ENCODE measurements at places on chromosomes 5 and 9.

DNA sequence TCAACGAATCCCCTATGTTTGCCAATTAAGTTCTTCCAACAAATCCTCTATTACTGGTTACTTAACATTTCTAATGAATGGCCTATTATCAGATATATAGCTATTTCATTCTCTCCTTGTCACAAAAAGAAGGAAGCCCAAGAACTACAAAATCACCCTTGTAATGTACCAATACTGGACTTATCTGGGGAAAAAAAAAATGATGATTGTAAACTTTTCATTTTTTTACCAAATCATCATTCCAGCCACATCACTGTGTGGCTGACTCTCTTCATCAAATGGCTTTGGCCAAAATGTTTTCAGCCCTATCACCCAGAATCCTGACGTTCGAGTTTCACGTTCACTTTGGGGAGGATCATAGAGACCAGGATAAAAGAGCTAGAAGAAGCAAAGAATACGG is 216.7 kb downstream of the ACTL7B start:
- no peak for DNase-seq

DNA sequence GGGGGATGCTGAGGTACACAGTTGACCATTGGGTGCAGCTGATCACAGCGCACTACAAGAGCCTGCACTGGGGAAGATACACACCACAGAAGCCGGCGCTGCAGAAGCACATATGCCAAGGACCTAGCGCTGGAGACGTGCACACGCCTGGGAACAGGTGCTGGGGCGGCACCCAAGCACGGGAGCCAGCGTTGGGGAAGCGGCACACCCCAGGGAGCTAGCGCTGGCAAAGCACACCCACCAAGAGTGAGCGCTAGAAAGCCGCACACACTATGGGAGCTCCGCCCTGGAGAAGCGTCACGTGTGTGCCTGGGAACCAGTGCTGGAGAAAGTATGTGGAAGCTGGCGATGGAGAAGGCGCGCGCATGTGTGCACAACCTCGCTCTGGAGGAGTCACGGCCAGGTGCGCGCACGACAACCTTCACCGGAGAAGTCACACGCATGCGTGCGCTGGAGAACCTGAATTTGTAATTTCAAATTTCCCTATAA is 4.5 kb downstream of the FANCC start:
- peak; percentile 46 for DNase-seq

GRCh38 chr9:38195737-38196161 is 126.7 kb upstream of the SHB start:
- no peak for DNase-seq

DNA sequence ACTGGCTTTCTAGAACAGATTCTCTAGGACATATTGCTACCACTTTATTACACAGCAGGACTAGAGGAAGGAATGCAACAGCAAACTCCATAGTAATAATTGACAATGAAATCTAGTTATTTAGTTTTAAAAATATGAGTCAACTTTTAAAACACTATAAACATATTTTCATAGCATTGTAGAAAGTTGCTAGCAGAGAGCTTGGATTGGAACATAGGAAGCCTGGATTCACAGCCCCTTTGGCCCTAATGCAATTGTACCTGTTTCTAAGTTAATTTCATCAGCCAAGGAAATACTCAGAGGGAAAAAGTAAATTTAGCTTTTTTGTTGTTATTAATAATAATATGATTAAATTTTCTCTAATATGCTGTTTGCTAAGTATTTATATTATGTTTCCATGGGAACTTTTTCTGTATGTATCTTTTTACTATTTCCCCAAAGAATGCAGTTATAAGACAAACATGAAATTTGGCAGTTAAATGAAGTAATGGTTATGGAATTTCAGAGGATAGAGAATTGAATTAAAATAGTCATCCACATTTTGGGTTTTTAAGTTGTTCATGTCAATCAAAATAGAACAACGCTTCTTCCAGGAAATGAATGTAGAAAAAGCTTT is 45.6 kb downstream of the VCAN start:
- DNase-seq: no peak

GRCh38 chr5:151660616-151661495 is 25.9 kb downstream of the SPARC start:
- no peak for DNase-seq

DNA sequence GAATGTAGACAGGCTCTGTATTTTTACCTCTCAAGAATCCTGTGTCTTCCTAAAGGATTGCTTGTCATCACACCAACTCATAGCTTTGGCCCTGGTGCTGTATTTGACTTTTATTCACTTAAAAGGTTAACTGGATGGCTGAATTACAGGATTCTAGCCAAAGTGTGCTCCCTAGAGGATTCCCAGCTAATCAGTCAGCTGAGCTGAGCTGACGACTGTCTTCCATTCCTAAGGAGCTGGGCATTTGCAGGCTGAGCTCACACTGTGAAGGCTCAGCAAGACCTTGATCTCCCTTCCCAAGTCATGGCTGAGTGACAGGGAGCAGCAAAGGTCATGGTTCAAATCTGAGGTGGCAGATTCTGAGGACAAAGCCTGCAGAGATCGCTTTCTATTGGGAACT is 59.0 kb upstream of the PALM2AKAP2 start:
- DNase-seq: no peak

GRCh38 chr5:18965893-18966292 is 1022.1 kb downstream of the CDH18 start:
- DNase-seq: no peak

- DNase-seq: no peak
Observed at GRCh38 chr5:33423018-33423630, 17.6 kb upstream of the TARS1 start.

GRCh38 chr5:174191076-174191475 is 145.6 kb downstream of the NSG2 start:
- DNase-seq: no peak

- DNase-seq: no peak
Observed at GRCh38 chr9:125932746-125933455, 185.7 kb downstream of the PBX3 start.

- no peak for DNase-seq
Observed at GRCh38 chr9:23307731-23308513, 518.1 kb downstream of the ELAVL2 start.

DNA sequence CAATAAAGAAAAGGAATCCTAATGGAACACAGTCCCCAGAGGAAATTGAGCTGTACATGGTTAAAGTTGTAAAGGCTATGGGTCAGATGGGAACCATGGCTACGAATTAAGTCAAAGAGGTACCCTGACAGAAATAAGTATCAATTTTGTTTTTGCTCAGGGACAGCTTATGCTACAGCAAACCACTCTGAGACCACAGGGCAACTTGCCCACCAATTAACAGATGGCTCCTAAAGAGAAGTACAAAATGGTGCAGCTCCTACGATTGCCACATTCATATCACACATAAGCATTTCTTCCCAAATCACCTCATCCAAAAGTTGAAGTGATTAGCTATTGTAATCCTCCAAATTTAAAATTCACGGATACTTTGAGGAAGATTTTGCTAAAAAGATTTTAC is 83.0 kb downstream of the ELAVL2 start:
- no peak for DNase-seq

DNA sequence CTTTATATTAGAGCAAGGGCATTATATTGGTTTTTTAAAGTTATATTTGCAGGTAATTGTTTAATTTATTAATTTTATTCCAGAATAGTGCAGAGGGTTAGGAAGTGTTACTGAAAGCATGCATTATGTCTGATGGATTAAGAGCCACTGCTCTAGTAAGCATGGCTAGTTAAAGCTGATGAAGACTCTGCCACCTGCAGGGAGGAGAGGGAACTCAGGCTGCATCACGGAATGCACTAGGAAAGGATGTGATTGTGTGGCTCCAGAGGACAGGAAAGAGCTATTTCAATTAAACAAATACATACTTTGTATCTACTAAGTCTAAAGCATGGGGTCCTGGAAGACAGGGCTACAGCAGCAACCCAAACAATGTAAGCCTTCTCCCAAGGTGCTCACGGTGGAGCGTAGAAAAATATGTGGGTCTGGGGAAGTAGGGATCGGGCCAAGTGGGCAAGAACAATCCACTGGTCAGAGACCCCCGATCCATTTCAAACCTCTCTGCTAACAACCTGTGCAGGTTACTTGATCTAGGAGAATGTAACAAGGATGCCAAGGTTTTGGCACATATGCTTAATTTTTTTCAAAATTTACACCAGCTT is 15.3 kb upstream of the GRXCR2 start:
- DNase-seq: peak; percentile 6

GRCh38 chr5:62182802-62183201 is 123.2 kb upstream of the KIF2A start:
- no peak for DNase-seq

- no peak for DNase-seq
Observed at GRCh38 chr9:82606492-82607382, 456.2 kb downstream of the RASEF start.

DNA sequence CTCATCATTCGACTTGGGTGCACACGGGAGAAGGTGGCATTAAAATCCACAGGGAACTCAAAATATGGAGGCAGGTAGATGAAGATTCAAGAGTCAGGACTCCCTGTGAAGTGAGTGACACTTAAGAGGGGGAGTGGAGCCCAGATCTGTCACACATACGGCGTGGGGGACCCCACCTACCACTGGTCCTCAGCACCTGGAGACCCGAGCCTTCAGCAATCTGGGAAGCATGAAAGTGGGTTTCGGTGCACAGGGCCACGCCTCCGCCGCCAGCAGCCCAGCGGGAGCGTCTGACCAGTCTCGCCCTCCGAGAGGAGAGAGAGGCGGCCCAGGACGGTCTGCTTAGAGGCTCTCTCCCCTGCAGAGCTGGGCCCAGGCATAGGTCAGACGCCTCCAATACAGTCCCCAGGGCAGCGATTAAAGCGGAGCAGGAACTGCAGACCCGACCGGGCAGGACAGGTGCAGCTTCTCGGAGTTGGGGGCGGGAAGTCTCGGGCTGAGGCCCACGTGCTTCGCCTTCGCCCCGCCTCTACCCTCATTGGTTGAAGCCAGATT is 639 bp upstream of the SLC2A8 start:
- no peak for DNase-seq

- DNase-seq: no peak
Observed at GRCh38 chr9:108434036-108434435, 421.8 kb downstream of the ACTL7B start.

DNA sequence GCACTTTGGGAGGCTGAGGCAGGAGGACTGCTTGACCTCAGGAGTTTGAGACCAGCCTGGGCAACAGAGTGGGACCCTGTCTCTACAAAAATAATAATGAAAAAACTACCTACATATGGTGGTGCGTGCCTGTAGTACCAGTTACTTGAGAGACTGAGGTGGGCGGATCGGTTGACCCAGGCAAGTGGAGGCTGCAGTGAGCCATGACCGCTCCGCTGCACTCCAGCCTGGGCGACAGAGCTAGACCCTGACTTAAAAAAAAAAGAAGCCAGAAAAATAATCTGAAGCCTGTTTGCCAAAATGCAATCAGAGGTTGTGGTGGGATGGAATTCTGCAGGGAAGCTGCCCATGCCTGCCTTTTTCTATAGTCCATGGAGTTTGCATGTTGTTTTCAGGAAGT is 50.4 kb upstream of the GGTA1 start:
- DNase-seq: no peak

- DNase-seq: no peak
Observed at GRCh38 chr9:122816163-122816867, 12.1 kb downstream of the PDCL start.

- no peak for DNase-seq
Observed at GRCh38 chr9:3500044-3500443, 25.8 kb downstream of the RFX3 start.

DNA sequence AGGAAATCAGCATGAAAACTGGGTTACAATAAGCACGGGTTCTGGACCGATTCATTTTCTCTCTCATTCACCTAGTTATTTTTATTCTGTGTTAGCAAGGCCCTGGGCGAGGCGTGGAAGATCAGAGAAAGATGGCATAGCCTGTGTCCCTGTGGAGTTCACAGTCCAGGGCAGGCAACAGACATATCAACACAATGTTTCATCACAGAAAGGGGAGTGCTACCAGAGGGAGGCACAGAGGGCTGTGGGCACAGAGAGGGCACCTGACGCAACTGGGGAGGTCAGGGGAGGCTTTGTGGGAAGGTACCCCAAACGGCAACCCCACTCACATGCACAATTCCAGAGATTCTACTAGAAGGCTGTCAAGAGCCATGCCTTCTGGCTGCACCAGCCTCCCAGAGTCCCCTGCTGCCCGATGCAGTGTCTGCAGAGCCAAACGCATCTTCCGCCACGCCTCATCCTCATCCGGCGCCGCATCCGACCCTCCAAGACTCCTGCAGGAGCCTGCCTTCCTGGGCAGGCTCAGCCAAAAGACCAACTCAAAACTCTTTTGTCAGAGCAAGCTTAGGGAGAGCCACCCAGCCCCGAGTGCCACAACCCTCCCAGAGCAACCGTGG is 1.4 kb downstream of the FAM193B start:
- no peak for DNase-seq

GRCh38 chr5:124606543-124606942 is 139.9 kb downstream of the ZNF608 start:
- DNase-seq: no peak

GRCh38 chr9:98931600-98932389 is 11.9 kb upstream of the COL15A1 start:
- no peak for DNase-seq

- DNase-seq: no peak
Observed at GRCh38 chr5:66779528-66779927, 183.3 kb downstream of the MAST4 start.

- no peak for DNase-seq
Observed at GRCh38 chr5:167819406-167819805, 472.0 kb upstream of the WWC1 start.

Data from epithelial cell of prostate (primary cell).